H54 (cell line): ENCODE measurements at places on chromosomes 11 and 22.

DNA sequence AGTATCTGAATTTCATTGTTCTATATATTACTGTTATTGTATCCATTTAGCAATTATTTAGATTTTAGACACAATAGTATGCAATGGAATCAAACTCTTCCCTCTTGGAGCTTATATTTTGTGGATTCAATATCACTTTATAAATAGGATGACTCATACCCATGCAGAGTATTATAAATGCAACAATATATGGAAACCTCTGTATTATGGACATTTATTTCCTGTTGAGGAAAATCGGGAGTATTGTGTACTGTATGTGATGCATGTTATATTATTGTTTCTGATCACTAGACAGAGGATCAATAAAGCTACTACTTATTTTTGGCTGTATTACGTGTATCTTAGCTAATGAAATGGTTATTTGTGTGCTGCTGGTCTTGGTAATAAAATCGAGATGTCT is 770 bp downstream of the METTL15 start:
- DNase-seq: no peak

DNA sequence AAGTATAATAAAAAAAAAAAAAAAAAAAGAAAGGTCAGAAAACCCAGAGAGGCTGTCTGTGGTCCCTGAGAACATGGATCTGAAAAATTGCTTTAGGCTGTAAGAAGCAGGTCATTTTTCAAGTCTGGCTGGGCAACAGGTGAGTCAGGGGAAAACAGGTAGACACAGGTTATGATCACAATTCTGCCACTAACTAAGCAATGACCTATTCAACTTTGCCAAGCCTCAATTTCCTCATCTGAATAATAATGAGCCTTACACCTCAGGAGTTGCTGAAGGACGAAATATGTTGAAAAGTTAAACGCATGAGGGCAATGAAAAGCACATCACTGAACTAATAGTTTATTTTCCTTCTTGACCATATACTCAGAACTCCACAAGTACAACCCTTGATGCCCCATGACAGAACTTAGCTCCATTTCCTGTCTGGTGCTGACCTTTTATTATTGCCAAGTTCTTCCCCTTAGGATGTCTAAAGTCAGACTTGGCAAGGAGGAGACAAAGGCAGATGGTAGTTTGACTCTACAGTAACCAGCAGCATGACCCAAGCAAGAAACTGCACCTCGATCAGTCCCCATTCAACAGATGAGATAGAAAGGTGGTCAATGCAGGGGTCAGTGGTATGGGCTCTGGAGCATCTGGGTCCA is 93.6 kb downstream of the SYN3 start:
- DNase-seq: no peak

DNA sequence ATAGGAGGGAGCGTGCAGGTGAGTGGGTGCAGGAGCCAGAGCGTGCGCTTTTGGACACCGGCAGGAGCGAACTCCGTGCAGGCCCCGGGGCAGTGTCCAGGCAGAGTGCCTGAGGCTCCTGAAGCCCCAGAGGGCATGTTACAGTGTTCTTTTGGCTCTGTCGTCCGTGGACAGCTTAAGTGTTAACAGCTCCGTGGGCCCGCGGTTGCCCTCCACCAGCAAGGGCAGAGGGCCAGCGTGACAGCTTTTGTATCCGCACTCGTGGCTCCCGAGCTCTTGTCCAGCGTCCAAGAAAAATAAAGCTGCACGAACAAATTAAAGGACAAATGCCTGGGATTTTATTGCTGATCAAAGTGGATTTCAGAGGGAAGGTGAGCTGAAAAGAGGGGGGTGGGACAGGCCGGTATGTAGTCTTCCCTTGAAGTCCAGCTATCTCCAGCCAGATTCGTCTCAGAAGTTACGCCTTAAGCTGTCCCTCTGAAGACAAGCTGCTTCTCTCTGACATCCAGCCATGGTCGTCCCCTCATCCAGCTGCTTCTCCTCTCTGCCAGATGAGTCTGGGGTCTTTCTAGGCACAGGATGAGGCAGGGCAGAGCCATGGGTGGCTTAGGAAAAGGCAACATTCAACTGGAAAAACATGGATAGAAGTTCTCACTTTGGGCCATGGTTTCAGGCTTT is 968 bp upstream of the TMEM109 start:
- no peak for DNase-seq

- DNase-seq: no peak
These were observed 321.9 kb downstream of the MIAT start for GRCh38 chr22:26979294-26979693.
